Posterior vena cava (tissue), 2 donors: ENCODE measurements at places on chromosomes 4 and X.

DNA sequence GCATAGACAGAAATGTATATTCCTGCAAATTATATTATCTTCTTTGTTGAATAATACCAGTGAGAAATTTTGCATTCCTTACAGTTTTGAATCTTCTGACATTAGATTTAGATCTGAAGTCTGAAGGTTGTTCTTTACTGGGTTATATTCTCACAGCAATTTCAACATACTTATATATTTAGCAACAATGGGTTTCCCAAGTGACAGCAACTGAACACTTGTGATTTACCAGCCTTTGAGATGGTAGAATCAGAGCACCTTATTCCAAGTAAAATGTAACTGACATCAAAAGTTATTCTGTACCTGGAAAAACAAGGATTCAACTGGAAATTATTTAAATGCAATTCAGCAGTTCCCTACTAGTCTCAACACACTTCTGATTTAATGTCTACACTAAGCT, 66.0 kb downstream of the RELL1 start:
- no peak for DNase-seq

DNA sequence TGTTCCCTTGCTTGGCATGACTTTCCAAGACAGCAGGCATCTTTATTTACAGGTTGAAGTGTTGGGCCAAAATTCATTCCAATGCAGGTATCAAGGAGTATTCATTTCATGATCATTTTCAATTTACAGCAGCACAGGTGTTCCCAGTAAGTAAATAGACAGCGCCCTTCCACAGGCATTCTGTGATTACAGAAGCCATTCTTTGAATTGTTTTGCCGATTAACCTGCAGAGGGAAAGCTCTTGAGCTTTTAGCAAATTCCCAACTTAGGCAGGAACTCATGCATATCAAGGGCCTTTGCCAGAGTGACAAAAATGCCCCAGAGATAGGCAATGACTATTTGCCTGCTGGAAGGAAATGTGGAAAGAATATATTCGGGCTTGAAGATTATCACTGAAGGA, 6.8 kb downstream of the TXK start:
- DNase-seq, result no peak

- no peak for DNase-seq
Measured at GRCh38 chrX:11791090-11791489, 33.1 kb downstream of the MSL3 start.

DNA sequence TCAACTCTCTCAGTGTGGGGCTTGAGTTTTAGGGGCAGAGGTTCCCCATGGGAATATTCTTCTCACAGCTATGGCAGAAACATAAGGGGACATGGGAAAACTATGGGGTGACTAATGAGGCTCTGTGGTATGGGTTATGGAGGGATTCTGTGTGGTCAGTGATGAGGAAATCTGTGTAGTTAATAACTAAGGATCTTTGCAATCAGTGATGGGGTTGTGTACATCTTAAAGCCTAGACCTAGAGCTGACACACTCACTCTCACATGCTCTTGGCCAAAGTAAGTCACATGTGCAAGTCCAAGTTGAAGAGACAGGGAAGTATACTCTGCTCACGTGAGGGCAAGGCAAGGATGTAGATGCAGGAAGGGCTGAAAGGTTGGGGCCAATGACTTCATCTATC, 86.4 kb upstream of the UXT start:
- DNase-seq, result no peak

DNA sequence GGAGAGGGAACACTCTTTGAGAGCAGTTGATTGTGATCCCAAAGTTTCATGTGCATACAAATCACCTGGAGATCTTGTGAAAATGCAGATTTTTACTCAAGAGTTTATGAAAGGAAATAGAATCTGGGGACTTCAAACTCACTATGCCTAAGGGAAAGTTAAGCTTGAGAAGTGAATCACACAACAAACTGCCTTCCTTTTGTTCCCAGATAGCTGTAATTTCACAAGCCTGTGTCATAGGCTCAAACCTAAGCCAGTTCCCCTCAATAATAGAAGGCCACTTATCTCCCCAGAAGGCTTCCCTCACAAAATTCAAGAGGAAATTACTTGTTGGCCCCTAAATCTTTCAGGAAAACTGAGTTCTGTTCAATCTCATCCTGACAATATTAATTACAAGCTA, 132.8 kb upstream of the MAGEB16 start:
- no peak for DNase-seq

GRCh38 chrX:5869786-5870185, 358.9 kb downstream of the NLGN4X start:
- no peak for DNase-seq

DNA sequence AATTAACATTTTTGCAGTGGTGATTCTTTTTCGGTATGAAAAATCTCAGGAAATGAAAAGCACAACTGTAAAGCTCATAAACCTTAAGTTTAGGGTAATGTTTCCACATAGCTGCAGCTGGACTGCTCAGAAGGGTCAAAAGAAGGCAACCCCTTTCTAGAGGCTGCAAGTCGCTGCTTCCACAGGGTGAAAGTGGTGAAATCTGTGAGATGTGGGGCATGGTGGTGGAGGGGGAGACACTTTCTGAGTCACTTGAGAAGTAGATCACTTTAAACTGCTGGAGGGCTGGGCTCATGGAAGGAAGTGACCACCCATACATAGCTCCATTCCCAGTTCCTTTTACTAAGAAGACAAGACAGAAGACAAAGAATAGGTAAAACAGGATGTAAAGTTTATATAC, 8.7 kb downstream of the SFRP2 start:
- DNase-seq, result no peak

DNA sequence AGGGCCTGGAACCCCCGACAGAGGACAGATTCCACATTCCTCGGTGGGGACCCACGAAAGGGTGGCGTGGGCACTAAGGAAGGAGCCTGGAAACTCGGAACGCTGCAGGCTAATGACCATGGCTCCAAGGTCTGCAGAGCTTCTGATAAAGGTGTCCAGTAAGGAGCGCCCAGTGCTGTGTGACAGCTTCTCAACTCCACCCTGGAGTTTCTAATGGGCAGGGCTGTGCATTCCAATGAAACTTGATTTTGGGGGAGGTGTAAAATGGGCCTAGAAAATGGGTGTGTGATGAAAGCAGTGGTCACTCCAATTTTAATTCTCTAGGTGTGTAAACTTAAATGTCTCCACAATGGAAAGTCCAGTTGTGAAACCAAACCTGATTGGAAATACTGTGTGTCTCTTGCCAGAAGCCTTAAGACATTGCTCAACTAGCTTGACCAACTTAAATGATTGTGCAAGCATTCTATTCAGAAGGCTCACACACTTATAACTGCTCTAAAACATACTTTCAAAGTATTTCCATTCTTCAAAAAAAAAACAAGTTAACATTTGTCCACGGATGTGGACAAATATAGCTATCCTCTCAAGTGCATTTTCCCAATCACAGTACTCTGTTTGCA, 52.1 kb downstream of the XAGE2 start:
- DNase-seq, result no peak
